IMR-90 (cell line): ENCODE measurements at places on chromosomes 7 and 10. TPM values are rescaled to one million over a fixed set of nuclear protein-coding genes. Genes with fewer than 3 reads are reported as not detected.

DNA sequence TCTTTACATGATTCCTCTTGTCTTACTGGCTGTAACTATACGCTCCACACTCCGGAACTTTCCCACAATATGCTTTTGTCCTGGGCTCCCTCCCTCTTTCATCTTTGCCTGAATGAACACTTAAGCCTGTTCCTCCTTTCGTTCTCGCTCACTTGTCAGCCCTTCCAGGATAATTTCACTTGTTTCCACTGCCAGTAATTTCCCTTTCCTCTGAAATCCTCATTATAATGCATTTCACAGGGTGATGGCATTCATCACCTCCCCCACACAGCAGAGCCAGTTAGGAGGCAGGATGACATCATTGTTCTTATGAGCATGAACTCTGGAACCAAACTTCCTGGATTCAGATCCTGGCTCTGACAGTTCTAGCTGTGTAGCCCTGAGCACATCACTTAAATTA lies 372.6 kb downstream of the GPR158 start:
- DNase-seq: no peak

- peak; percentile 18 for DNase-seq
Observed at GRCh38 chr10:124539935-124540641, 78.5 kb downstream of the LHPP start.

GRCh38 chr7:32761451-32762205 lies 129.9 kb downstream of the KBTBD2 start:
- no peak for DNase-seq

- peak; percentile 68 for DNase-seq
Observed at GRCh38 chr10:52318136-52318701, 4.1 kb downstream of the DKK1 start.

DNA sequence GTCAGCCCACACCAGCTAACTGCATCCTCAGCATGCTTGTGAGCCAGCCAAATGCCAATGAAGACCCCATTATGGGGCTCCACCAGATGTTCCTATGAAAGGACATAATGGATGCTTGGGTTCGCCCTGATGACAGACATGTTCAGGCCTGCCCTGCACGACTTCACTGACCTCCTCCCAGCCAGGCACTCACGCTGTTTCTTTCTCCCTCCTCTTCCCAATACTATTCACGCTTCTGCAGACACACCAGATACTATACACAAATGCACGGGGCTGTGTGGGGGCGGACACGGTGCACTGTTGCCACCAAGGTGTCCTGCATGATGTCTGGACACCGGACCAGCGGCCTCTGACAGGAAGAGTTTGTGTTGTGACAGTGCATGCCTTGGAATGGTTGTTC lies 284.2 kb downstream of the PRPF18 start:
- no peak for DNase-seq

- DNase-seq: peak; percentile 0
Observed at GRCh38 chr7:20064181-20064970, 152.8 kb downstream of the MACC1 start.

GRCh38 chr7:30654296-30655090 lies 27.8 kb downstream of the CRHR2 start:
- no peak for DNase-seq

DNA sequence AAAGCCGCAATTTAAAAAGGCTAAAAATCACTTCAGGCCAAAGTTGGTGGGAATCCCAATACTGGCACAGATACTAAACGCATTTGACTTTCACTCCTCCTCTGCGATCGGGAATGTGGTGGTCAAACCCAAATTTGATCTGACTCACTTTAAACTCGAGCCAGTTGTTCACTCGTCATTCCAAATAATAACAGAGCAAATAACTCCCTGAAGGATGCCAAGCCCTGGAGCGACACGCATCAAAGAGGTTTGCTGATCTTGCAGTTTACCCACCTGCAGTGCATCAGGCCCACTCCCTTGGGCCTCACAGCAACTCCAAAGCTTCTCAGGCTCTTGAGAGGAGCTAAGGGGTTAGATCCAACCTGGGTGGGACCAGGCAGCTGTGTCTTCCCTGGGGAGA lies 12.2 kb downstream of the PTN start:
- peak; percentile 10 for DNase-seq

DNA sequence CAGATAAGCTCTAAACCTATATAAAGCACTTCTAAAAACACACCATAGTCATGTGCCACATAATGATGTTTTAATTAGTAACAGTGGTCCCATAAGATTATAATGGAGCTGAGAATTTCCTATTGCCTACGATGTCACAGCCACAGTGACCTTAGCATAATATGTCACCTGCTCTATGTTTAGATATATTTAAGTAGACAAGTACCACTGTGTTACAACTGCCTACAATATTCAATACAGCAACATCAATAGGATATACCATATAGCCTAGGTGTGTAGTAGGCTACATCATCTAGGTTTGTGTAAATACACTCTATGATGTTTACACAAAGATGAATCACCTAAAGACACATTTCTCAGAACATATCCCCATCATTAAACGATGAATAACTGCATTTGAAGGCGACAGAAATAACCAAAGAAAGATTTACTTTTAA lies 24.5 kb downstream of the GPR22 start:
- DNase-seq: peak; percentile 7

DNA sequence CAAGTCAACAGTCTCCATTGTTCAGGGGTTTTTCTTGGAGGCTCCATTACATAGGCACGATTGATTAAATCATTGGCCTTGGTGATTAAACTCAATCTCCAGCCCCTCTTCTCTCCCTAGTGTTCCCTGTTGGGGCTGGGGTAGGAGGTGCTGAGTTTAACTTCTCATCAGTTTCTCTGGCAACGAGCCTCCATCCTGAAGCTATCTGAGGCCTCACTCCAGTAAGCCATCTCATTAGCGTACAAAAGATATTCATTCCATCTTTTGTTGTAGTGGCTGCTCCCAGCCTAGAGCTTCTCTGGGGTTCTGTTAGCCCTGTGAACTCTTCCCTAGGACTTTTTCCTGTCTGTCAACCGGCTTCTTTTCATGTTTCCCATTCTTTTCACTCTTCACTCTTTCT lies 11.6 kb downstream of the TYW1 start:
- no peak for DNase-seq

GRCh38 chr7:24504040-24504439 lies 69.2 kb upstream of the PALS2 start:
- no peak for DNase-seq

DNA sequence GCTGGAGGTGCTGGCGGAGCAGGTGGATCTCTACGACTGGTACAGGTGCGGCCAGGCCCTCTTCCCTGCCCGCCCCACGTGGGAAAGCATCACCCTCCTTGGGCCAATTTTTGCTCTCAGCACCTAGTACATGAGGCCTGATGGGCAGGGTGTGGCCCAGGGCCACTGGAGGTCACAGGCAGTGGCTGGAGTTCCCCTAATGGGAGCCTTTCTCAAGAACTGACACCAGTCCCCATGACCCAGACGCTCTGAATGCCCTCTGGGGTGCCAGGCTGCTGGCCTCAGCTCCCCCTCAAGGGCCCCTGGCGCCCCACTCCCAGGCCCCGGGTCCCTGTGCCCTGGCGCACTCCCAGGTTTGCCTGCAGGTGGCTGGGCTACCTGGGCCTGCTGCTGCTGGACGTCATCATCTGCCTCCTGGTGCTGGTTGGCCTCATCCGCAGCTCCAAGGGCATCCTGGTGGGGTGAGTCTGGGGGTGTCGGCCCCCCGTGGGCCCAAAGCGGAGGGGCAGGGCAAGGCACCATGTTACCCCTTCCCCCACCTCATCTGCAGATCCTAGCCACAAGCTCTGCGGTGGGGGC lies 15.9 kb downstream of the TTYH3 start:
- DNase-seq: no peak

DDC gene
- not detected in 2 replicates for total RNA-seq

FKBP14 gene
- total RNA-seq: 27.1 and 45.0 TPM in 2 replicates

HOXA1 gene
- 0.54 and 0.83 TPM in 2 replicates for total RNA-seq

AKAP9 gene
- total RNA-seq: 25.3 and 49.4 TPM in 2 replicates

SPDYE2 gene
- not detected in 2 replicates for total RNA-seq

ZNF862 gene
- total RNA-seq: 3.3 and 5.9 TPM in 2 replicates

SLC16A12 gene
- 1.6 and 2.2 TPM in 2 replicates for total RNA-seq
